Psoas muscle (tissue), 8 donors: ENCODE measurements at places on chromosomes 2 and 18. TPM values are rescaled to one million over a fixed set of nuclear protein-coding genes. Genes with fewer than 3 reads are reported as not detected.
A peak's percentile ranks its signal among the peaks of the same experiment; 100 is the strongest.

GRCh38 chr2:144583381-144583729 lies 63.4 kb upstream of the ZEB2 start:
- no peaks in the 10 kb centered on the region for H3K36me3 ChIP-seq
- no peak for DNase-seq
- no peak overlapping the region for H3K4me3 ChIP-seq
- H3K4me1 ChIP-seq: no peaks in the 10 kb centered on the region
- H3K27ac ChIP-seq: no peak overlapping the region
- H3K27me3 ChIP-seq: no peaks in the 10 kb centered on the region

DNA sequence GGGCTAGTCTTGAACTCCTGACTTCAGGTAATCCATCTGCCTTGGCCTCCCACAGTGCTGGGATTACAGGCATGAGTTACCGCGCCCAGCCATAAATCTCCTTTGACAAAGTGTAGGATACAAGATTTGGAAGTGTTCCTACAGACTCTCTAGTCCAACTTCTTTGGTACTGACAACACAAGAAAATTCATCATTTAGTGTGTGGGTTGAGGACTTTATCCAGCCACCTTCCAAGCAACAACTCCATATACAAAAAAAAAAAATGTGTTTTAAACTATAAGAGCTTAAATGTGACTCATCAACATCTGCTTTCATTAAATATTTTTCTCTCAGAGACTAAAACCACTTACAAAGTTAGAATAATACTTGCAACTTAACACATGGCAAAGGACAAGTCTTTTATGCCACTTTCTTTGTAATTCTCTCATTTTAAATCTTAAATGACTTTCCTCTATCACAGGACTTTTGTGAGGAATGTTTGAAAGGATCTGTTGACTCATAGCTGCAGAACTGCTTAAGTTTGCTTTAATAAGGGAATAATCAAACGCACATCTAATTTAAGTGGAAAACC lies 46.2 kb upstream of the ITGAV start:
- no peaks in the 10 kb centered on the region for H3K36me3 ChIP-seq
- no peak for DNase-seq
- peak overlapping the region; percentile 25 for H3K27ac ChIP-seq
- H3K4me1 ChIP-seq: no peaks in the 10 kb centered on the region
- no peak overlapping the region for H3K4me3 ChIP-seq

Gene RANBP2
- 71.1 TPM for total RNA-seq

- no peaks in the 10 kb centered on the region for H3K27me3 ChIP-seq
- H3K36me3 ChIP-seq: no peaks in the 10 kb centered on the region
- no peaks in the 10 kb centered on the region for H3K4me1 ChIP-seq
- H3K4me3 ChIP-seq: no peak overlapping the region
- DNase-seq: no peak
Observed at GRCh38 chr18:63867368-63868125, 20.0 kb upstream of the SERPINB2 start.

GRCh38 chr2:120470041-120470965 lies 124.4 kb downstream of the INHBB start:
- peak overlapping the region; percentile 81 for H3K27ac ChIP-seq
- no peaks in the 10 kb centered on the region for H3K27me3 ChIP-seq
- H3K4me1 ChIP-seq: peaks cover 34% of the 10 kb centered on the region
- no peaks in the 10 kb centered on the region for H3K36me3 ChIP-seq

DNA sequence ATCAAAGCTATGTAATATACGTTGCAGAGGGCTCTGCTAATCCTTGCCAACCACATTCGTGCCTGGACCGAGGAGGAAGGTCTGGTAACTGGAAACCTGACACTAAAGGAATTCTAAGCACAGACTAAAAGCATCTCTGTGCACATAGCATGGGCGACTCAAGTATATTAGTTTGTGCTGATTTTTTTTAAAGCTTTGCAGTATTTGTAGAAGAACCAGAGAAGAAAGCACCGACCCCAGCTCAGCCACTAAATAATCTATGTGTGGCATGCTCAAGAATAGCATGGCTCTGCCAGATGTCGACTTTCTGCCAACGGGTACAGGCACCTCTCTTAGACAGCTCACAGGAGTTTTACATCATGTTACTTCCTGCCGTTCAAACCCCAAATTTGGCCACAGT lies 73.2 kb upstream of the NRP2 start:
- H3K36me3 ChIP-seq: no peaks in the 10 kb centered on the region
- no peaks in the 10 kb centered on the region for H3K27me3 ChIP-seq
- no peak overlapping the region for H3K4me3 ChIP-seq
- H3K27ac ChIP-seq: no peak overlapping the region
- H3K4me1 ChIP-seq: no peaks in the 10 kb centered on the region

Gene LAMA1
- not detected for total RNA-seq

Gene ATG16L1
- total RNA-seq: 14.3 TPM

GRCh38 chr2:227471924-227472264 lies at the start of gene AGFG1:
Gene AGFG1 (plus strand): TSS chr2:227472156. CDS start chr2:227472422, 266 bp downstream.
- no peaks in the 10 kb centered on the region for H3K27me3 ChIP-seq
- peak within 1 kb of the TSS; percentile 80 for H3K27ac ChIP-seq
- peak within 1 kb of the TSS; percentile 91 for H3K4me3 ChIP-seq
- H3K36me3 ChIP-seq: no peaks in the 10 kb centered on the region
- DNase-seq: peak; percentile 90
- peaks cover 13% of the 10 kb centered on the region for H3K4me1 ChIP-seq

Gene TEX51
- not detected for total RNA-seq

GRCh38 chr18:57785751-57786437 lies 17.2 kb downstream of the ATP8B1 start:
- H3K27me3 ChIP-seq: no peaks in the 10 kb centered on the region
- peaks cover 60% of the 10 kb centered on the region for H3K4me1 ChIP-seq
- no peak overlapping the region for H3K4me3 ChIP-seq
- DNase-seq: no peak
- no peak overlapping the region for H3K27ac ChIP-seq

- DNase-seq: no peak
- H3K36me3 ChIP-seq: no peaks in the 10 kb centered on the region
- H3K27ac ChIP-seq: no peak overlapping the region
Observed at GRCh38 chr2:149783284-149783683, 195.7 kb upstream of the MMADHC start.

GRCh38 chr2:227462462-227462951 lies 9.4 kb upstream of the AGFG1 start:
- no peak overlapping the region for H3K4me3 ChIP-seq
- H3K27ac ChIP-seq: no peak overlapping the region
- no peaks in the 10 kb centered on the region for H3K4me1 ChIP-seq
- no peak for DNase-seq

DNA sequence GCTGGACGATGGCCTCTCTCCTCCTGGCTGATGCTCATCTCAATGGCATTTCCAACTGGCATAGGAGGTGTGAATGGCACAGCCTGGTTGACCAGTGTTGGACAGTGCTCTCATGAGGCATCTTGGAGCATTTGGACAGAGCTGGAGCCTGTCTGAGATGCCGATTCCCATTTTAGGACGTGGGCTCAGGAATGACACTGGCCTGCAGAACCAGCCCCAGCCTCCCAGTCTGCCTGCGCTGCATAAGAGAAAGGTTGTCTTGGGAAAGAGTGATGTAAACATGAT lies 118.2 kb upstream of the COPS8 start:
- no peaks in the 10 kb centered on the region for H3K36me3 ChIP-seq
- H3K27me3 ChIP-seq: no peaks in the 10 kb centered on the region
- no peak overlapping the region for H3K4me3 ChIP-seq
- no peak for DNase-seq
- H3K4me1 ChIP-seq: no peaks in the 10 kb centered on the region

GRCh38 chr2:200654823-200655222 lies 69.0 kb downstream of the AOX1 start:
- H3K36me3 ChIP-seq: no peaks in the 10 kb centered on the region
- DNase-seq: no peak
- H3K4me1 ChIP-seq: no peaks in the 10 kb centered on the region
- no peak overlapping the region for H3K4me3 ChIP-seq

DNA sequence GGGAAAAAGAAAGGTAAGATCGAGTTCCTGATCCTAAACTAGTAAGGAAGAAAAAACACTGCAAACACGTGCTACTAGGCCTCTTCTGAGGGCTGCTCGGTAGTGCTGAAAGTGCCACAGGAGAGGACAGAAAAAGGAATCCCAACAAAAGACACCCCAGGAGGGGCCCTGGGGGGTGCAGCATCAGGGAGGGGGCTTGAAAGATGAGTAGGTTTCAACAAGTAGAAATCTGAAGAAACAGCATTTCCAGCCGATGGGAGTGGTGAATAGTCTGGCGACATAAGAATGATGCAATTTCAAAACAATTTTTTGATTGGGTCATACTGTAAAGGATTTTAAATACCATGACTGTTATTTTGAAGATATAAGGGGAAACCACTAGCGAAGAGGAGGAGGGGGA lies 98.6 kb downstream of the NOL10 start:
- DNase-seq: no peak
- no peaks in the 10 kb centered on the region for H3K27me3 ChIP-seq
- H3K4me3 ChIP-seq: no peak overlapping the region
- H3K36me3 ChIP-seq: peaks cover 10% of the 10 kb centered on the region

Gene TEKT4
- total RNA-seq: 0.17 TPM

Gene CRYGD
- not detected for total RNA-seq

DNA sequence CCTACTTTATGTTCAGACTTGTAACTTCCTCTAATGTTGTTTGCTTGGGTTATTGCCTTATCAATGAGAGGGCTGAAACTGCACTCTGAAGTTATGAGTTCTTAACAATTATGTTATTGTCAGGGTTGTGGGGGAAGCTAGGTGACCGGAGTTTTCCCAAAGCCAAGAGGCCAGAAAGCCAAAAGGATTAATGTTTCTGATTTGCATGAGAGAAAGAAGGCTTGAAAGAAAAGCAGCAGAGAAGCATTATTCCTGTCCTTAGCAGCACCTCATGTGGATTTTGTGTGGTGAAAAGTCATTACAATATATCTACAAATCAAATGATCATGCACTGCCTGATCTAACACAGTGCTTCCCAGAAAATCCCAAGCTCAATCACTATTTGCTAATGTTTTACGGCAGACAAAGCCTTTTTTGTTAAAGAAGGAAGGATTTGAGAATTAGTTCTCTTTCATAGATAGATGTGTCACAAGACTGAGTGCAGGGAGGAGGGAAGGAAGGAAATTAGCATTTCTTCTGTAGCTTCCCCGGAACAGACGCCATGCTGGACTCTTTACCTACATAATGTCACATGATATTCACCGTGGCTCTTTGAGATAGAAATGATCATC lies 203.2 kb downstream of the ALK start:
- H3K4me3 ChIP-seq: no peak overlapping the region
- no peaks in the 10 kb centered on the region for H3K27me3 ChIP-seq
- H3K4me1 ChIP-seq: no peaks in the 10 kb centered on the region
- no peak for DNase-seq
- no peaks in the 10 kb centered on the region for H3K36me3 ChIP-seq

- H3K36me3 ChIP-seq: no peaks in the 10 kb centered on the region
- no peaks in the 10 kb centered on the region for H3K27me3 ChIP-seq
- H3K27ac ChIP-seq: peak within 1 kb of the TSS; percentile 80
- H3K4me1 ChIP-seq: peaks cover 7% of the 10 kb centered on the region
- peak within 1 kb of the TSS; percentile 79 for H3K4me3 ChIP-seq
Observed at GRCh38 chr2:19358242-19359020, at the start of gene OSR1. Gene OSR1 (minus strand): TSS chr2:19358623. CDS start chr2:19353805, 4,818 bp downstream.

- no peak overlapping the region for H3K27ac ChIP-seq
- H3K4me1 ChIP-seq: peaks cover 15% of the 10 kb centered on the region
- H3K27me3 ChIP-seq: no peaks in the 10 kb centered on the region
- DNase-seq: no peak
Observed at GRCh38 chr18:8797206-8797605, 91.8 kb downstream of the MTCL1 start.

DNA sequence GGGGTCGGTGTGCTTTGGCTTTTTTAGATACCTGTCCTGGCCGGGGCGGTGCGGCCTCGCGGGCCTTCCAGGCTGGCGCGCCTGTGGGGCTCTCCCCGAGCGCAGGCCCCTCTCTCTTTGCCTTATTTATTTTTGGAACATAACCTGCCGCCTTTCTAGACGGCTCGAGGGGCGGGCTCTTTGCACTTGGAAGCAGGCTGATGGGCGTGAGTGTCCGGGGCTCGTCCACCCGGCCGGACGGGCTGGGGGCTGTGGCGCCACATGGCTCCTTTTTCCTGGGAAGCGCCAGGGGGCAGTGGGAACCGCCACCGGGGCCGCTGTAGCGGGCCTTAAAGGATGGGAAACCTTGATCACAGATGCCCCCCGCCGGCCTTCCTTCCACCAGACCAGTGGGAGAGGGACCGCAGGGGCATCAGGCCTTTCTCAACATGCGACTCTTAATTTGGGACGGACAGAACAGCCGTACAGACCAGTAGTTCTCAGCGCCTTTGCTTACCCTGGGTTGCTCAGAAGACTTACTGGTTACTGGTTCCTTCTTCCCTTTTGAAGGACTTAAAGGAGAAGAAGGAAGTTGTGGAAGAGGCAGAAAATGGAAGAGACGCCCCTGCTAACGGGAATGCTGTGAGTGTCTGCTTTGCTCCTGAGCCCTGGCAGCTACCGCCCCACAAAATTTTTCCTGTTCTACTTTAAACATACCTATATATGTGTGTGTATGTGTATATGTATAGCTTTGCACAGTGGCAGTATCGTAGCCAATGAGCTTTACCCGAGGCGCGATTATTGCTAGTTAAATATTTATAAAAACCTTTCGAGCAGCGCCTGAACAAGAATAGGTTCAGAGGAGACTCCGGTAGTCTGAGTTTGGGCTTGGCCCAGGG lies 2.7 kb downstream of the PTMA start:
- H3K27me3 ChIP-seq: no peaks in the 10 kb centered on the region
- peak overlapping the region; percentile 97 for H3K27ac ChIP-seq
- peak; percentile 71 for DNase-seq
- H3K4me3 ChIP-seq: peak overlapping the region; percentile 89

GRCh38 chr2:108633409-108633808 lies 85.9 kb upstream of the RANBP2 start:
- no peak for DNase-seq
- peaks cover 61% of the 10 kb centered on the region for H3K4me1 ChIP-seq
- H3K4me3 ChIP-seq: no peak overlapping the region
